ENCODE measurements at places on chromosomes 13 and 19.

GRCh38 chr19:38744298-38744681 is at the start of gene CAPN12:
Gene CAPN12 (minus strand): TSS chr19:38744474. CDS start chr19:38744165, 309 bp downstream.
- DNase-seq, result no peak

DNA sequence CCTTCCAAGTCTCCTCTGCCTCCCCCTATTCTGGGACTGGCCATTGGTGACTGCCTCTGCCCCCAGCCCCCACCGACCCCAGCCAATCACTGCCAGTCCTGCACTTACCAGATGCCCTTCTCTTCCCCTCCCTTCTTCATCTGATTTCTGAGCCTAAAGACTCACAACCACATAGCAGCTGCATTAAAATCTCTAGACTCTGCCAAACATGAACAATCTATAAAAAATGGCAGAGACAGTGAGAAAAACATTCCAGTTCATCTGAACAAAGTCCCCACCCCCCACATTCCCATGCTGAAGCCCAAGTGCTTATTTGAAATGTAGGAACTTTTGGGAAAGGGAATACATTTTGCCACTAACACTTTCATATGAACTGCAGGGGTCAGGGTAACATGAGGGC is 60.8 kb downstream of the KCTD12 start:
- no peak for DNase-seq

- no peak for DNase-seq
Measured at GRCh38 chr19:18610245-18610555, 2.5 kb upstream of the TMEM59L start.

GRCh38 chr13:40433577-40433976 is 232.9 kb downstream of the FOXO1 start:
- DNase-seq, result no peak

GRCh38 chr19:32350987-32351348 is 5.6 kb downstream of the ZNF507 start:
- DNase-seq, result no peak

DNA sequence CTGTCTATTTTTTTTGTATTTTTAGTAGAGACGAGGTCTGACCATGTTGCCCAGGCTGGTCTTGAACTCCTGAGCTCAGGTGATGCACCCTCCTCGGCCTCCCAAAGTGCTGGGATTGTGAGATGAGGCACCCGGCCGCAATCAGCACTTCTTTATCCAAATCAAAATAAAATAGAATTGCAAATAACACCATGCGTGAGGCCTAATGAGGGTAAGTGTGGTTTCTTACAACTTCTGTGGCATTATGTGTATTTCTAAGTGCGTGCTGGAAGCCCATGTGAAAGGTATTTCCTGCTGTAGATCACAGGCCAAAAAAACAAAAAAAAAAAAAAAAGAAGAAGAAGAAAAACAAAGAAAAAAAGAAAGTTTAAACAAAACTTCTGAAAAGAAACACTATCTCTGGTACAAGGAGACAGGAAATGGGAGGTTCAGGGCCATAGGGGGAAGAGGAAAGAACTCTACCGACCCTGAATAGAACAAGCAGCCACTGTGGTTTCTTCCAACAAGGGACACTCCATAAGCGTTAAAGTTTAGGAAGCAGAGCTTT is 3.0 kb upstream of the GRAMD1A start:
- no peak for DNase-seq

DNA sequence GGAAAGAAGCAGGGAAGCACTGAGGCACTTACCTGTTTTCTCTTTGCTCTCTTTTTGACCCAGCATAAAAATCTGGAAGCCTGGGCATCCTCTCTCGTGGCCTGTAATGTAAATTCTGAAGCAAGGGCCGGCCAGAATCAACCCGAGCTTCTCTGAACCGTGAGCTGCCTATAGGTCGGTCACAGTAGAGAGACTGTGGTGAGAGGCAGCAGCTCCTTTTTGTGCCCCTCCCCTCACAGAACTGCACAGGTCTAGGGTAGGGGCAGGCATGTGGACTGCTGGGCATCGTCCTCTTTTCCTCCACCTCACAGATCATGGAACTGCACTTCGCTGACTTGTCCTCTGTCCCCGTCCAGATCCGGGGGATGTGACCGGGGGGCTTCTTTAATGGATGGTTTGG is 12.5 kb downstream of the FAM124A start:
- no peak for DNase-seq

- DNase-seq, result no peak
Measured at GRCh38 chr19:29428071-29428470, 97.7 kb upstream of the VSTM2B start.

DNA sequence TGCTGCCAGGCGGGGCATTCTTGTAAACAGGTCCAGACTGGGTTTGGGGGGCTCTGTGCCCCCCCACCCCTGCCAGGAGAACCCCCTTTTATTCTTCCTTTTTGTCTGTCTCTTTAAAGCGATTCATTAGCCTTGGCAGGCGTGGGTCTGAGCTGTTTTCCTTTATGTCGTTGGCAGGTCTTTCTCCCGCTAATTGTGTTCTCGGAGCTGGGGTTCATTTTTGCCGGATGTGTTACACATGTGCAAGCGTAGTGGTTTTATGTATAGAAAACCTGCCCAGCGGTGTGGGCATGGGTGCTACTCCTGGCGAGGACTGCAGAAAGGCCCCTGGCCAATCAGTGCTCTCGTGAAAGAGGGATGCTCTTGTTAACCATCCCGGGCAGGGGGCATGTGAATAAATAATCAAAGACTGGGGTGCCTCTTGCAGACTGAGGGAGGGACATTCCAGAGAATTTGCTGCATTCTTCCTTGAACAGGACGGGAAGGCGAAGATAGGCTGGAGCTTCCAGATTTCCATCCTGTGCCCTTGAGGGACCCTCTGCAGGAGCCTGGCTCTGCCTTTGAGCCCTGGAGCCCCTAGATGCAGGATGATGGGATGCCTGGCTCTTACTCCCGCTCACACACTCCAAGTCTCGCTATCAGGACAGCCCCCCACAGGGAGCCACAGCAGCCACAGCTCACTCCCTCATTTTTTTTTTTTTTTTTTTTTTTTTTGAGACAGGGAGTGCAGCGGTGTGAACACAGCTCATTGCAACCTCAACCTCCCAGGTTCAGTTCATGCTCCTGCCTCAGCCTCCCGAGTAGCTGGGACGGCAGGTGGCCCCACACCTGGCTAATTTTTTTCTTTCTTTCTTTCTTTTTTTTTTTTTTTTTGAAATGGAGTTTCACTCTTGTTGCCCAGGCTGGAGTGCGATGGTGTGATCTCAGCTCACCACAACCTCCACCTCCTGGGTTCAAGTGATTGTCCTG is 14.1 kb downstream of the CARM1 start:
- no peak for DNase-seq

DNA sequence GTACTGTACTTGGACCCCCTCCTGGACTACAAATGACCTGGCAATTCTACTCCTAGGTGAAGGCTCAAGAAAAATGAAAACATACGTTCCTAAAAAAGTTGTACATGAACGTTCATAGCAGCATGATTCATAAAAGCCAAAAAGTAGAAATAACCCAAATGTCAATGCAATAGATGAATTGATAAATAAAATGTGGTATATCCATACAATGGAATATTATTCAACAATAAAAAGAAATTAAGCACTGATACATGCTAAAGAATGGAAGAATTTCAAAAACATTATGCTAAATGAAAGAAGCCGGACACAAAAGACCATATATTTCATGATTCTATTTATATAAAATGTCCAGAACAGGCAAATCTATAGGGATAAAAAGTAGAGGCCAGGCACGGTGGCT is 9.5 kb downstream of the ZNF432 start:
- DNase-seq, result no peak
